ENCODE measurements at places on chromosomes 7 and 10.

- peak; percentile 51 for DNase-seq
Measured at GRCh38 chr7:29684787-29685650, 121.3 kb upstream of the WIPF3 start.

DNA sequence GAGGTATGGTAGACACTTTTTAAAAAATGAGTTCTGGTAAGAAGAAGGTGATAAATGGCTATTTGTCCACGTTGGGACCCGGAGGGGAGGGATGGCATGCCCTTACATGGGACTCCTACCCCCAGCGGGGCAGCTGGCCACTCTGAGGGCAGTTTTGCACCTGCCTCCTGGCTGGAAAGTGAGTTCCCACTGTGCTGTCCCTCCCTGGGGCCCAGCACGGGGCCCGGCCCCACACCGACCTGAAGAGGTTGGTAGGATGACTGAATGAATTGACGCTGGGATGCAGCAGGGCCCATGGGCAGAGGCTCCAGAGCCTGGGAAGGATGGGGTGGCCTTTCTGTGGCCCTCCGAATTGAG lies 601 bp upstream of the AEBP1 start:
- DNase-seq: no peak

DNA sequence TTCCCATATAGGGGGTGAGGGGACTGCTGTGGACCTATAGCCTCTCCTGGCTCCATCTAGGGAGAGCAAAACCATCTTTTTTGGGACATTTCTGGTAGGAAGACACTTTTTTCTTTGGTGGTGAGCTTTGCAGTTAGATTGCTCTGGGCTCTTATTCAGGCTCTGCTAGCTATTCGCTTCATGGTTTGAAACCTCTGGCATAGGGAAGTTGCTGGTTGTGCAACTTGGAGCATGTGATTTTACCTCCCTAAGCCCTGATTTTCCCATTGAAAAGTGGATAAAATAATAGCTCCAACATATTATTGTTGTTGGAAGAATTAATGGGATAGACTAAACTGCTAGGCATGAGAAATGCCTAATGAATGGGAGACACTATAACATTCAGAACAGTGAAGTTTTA lies 69.6 kb downstream of the CYP26A1 start:
- DNase-seq: no peak

GRCh38 chr7:11969643-11970042 lies 137.6 kb upstream of the THSD7A start:
- no peak for DNase-seq

DNA sequence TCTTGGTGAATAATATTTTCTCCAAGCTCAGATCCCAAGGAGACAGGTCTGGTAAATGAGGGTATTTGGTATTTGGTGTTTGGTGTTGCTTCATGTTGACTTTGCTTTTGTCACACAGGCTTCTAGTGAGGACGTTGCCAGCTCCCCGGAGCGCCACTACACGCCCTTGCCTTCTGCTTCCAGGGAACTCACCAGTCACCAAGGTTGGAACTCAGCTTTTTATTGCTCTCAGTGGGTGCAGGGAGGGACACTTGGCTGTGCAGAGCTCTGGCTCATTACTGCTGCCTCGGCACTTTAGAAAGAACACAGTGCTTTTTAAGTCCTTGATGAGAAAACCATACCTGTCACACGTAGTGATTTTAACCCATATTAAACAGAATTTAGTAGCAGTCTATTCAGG lies 892.9 kb downstream of the LRMDA start:
- no peak for DNase-seq

DNA sequence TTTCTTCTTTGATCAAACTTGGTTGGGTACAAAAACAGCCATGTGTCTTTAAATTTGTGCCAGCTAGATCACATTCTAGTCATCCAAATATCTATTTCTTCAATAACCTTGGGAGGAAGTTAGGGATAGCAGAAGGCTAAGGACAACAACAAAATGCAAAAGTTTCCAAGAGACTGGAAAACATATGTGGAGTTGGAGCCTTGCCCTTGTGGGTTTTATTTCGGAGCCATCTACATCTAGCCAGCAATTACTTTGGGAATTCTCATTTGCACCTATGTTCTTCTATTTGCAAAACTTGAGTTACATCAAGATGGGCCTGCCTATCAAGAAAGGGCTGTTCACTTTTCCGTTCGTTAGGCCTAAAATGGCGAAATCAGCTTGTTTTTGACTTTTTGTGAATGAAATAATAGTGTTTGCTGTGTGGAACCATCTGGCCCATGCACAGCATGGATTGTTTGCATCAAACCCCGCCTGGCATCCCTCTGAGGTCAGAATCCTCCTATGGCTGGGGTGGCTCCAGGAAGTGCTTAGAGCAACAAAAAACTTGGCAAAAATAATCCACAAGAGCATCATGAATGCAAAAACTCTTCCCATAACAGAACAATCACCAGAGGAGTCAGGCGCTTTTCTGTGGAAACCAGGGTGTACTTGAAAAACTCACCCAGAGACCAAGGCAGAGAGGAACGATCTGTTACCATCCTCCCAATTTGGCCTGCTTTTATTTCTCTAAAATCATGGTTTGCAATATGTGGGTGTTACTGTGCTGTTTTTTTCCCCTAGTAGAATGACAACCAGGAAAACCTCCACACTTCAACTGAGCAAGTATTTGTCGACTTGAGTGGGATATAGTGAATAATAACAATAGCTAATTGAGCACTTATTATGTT lies 36.2 kb upstream of the XPNPEP1 start:
- DNase-seq: no peak
